ENCODE measurements at places on chromosomes 6 and 20.

DNA sequence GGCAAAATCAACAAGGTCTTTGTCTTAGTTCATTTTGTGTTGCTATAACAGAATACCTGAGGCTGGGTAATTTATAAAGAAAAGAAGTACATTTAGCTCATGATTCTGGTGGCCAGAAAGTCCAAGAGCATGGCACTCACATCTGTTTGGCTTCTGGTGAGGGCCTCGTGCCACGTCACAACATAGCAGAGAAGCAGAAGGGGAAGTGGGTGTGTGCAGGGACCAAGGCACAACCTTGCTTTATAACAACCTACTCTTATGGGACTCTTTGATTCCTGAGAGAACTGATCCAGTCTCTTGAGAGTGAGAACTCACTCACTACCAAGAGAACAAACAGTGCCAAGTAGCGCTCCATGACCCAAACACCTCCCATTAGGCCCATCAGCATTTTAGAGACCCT is 25.4 kb downstream of the GABRR2 start:
- DNase-seq, result no peak

- DNase-seq, result no peak
These were observed 817.1 kb downstream of the KIF16B start for GRCh38 chr20:15756002-15756753.

- DNase-seq, result no peak
These were observed 134.0 kb upstream of the PHACTR1 start for GRCh38 chr6:12582421-12583110.

DNA sequence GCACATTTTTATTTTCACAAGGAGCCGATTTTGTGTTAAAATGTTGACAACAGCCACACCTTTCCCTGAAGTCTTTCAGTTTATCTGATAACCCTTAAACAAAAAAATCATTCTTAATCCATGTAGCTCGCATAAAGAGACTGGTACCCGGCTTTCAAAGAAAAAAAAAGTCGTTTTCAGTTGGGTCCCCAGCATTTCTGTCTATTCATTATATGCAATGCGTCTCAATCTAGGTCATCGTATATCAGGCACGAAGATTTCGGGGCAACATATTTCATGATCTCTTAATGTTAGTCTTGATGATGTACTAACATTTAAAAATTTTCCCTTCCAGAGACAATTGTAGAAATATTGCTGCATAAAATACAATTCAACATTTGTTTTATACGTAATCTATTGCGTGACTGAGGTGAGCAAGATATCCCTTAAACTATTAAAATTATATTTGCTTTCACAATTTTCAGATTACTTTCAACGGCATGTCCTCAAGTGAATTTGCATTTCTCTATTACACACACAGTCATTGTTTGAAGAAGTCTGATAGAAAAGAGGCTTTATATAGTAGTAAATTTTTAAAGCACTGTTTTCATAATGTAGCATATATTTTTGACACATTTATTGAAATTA is 2.9 kb upstream of the TUBB2B start:
- no peak for DNase-seq

- DNase-seq, result peak; percentile 61
These were observed 178.7 kb downstream of the TAF4 start for GRCh38 chr20:61886721-61887595.

DNA sequence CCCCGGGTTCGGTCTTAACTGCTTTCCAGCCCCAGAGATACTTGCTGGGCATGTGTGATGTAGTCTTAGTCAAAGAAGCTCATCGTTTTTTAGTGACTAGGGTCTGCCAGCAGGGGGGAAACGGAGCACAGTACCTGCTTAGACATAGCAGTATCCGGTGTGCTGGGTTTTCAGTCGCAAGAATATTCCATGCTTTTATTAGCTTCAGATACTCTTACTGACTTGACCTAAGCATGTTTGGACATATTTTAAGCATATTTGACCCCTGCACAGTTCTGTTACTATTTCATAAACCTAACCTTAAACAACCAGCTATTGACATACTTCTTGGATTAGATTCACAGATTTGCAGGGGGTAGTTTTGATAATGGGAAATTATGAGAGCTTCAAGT is 3.0 kb downstream of the E2F3 start:
- DNase-seq, result peak; percentile 78

DNA sequence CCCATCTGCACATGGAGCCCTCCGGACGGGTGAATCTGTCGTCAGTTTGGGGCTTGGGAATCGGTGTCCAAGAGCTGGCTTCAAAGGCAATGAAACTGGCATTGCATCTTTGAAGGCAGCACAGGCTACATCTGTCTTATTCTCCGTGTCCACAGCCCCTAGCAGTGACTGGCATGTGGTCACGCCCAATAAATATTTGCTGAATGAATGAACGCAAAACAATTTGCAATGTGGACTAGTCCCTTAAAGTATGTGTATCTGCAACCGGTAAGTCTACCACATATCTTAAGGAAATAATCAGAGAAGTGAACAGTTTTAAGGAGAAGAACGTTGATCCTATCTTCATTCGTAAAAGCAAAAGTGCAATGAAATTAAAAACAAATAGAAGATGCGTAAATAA is 8.0 kb upstream of the PMEPA1 start:
- DNase-seq, result peak; percentile 83

DNA sequence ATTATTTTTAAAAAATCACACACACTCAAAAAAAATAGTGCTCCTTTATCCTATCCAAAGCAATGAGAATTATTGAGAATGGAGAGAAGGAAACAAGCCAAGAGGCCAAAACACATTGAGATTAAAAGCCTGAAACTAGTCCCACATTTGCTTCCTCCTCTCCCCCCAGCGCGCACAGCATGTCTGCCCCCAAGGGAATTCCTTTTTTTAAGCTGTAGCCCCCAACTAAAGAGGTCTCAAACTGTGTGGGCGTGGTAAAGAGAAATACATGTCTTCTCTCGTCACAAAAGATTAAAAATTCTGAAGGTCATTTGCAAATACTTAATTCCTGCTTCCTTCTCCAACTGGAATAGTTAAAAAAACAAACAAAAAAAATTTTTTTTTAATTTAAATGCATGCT is 52.7 kb downstream of the LGSN start:
- no peak for DNase-seq

- DNase-seq, result no peak
These were observed 44.4 kb downstream of the PRKN start for GRCh38 chr6:162683135-162683534.

DNA sequence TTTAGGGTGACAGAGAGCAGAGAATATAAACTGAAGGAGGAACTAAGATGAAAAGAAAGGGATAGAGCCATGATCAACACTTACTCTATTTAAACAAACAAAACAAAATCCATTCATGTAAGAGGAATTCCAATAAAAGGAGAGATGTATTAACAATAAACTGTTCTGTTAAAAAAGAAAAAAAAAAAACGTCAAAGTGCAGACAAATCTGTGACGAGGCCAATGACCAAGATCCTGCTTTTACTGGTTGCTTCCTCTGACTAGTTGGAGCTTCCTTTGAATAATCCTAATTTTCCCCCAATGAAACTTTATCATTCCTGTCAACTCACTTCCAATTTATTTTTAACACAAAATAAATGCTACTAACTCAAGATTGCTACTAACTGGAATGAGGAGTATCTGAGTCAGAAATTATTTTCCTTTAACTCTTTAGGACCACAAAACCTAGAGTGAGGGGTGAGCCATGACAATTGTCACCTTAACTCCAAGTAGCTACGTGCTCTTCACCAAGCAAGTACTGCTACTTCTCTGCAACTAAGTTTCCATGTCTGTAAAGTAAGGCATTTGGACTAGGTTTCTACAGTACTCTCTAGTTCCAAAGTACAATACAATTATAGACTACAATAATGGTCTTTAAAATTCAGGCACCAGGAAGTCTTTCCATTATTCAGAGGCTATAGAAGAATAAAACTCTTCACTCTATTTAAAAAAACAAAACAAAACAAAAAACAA is 152.0 kb downstream of the PTPRK start:
- DNase-seq, result no peak

DNA sequence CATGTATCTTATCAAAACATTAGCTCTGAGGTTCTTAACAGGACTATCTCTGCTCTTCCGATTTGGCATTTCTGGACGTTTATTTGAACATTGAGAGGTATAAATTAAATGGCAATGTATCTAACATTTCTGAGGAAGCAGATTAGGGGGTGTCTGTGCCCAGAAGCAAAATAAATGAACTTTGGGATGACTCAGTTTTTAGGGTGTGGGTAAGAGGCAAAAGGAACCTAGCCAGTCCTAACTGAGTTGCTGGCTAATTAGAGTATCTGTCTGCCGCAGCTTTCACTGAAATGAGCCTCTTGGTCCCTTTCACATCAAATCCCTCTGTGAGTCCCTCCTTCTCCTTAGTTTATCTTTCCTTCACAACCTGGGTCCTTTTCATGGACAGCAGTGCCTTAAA is 1.1 kb downstream of the RNF144B start:
- DNase-seq, result no peak

- DNase-seq, result no peak
These were observed 8.5 kb downstream of the CALHM4 start for GRCh38 chr6:116562019-116562403.

DNA sequence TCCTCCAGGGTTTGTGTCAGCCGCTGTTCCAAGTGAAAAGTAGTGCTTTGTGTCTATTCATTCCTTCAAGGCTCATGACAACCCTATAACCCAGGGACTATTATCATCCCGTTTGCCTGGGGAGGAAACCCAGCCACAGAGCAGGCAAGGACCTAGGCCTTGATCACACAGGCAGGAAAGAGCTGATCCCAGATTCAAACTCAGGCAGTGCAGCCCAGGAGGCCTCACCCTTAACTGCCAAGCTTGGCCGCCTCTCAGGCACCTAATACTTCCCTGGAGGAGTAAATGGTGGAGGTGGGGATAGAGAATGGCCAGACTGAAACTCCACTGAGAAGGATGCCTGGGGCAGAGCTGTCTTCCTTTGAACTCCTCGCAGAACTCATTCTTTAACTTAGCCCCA is 215.1 kb upstream of the QKI start:
- DNase-seq, result no peak

Measured in SW480 (cell line).